ENCODE measurements at places on chromosomes 2 and 18.

DNA sequence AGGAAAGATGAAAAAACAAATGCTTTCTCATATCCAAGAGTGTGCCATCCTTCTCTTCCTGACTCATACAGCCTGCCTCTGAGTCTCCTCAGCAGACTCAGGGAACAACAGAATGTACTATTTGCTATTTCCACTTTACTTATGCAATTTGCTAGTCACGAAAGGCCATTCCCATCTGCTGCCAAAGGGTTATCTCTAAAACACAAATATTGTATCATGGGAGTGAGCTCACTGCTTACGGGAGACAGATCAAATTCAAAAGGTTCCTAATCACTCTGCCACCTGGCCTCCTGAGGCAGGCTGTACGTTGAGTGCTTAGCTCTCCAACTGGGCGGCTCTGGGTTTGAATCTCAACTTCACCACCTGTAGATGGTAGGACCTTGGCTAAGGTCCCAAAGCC lies 92.0 kb downstream of the GAREM1 start:
- no peak for DNase-seq

DNA sequence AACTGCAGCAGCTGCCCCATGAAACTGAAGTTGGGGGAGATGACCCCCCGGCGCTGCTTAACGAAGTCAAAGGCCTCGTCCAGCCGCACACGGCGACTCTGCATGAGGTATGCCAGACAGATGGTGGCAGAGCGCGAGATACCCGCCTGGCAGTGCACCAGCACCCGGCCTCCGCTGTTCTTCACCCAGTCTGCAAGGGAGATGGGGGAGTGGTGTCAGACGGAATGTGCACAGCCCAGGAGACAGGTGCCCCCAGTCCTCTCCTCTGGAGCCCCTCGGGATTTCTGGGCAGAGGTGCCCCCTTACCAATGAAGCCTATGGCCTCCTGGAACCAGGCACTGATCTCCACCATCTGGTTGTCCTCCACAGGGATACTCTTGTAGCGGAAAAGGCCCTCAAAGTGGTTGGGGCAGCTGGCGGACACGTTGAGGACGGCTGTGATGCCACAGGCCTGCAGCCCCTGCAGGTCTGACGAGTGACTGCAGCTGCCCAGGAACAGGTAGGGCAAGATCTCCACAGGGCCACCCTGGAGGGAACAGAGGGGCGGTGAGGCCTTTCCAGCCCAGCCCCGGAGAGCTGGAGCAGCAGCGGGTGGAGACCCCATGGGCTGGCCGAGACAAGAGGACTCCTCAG lies 1.3 kb downstream of the DUSP2 start:
- DNase-seq: no peak

DNA sequence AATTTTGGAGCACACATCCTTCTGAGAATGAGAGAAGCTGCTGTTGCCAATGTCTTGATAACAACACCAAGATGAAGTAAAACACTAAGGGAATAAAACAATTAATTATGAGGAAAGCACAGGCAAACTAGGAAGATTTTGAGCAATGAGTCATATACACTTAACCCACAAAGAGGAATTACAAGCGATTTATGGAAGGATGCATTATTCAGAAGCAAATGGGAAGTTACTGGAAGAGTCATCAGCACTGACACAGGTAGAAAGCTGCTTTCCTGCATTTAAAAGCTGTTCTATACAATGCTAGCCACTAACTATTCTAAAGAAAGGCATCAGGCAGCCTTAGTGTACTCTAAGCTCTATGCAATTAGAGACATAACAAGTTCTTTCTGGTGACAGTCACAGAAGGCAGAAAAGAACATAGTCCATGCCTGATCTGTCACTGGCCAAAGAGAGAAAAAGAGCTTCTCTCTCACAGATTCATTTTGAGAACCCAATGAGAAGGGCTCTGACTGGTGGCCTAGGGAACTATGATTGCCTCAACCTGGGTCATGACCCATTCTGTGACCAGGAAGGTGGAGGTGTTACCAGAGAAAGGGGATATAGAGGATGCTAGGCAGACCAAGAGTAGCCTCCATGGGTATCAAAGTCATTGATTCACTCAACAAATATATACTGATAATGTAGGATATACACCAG lies 45.4 kb downstream of the M1AP start:
- DNase-seq: no peak

- no peak for DNase-seq
Measured at GRCh38 chr18:34633368-34633767, 76.7 kb upstream of the DTNA start.

- no peak for DNase-seq
Measured at GRCh38 chr2:145807968-145808367, 1288.0 kb upstream of the ZEB2 start.

- no peak for DNase-seq
Measured at GRCh38 chr2:224532931-224533330, 52.2 kb downstream of the CUL3 start.

DNA sequence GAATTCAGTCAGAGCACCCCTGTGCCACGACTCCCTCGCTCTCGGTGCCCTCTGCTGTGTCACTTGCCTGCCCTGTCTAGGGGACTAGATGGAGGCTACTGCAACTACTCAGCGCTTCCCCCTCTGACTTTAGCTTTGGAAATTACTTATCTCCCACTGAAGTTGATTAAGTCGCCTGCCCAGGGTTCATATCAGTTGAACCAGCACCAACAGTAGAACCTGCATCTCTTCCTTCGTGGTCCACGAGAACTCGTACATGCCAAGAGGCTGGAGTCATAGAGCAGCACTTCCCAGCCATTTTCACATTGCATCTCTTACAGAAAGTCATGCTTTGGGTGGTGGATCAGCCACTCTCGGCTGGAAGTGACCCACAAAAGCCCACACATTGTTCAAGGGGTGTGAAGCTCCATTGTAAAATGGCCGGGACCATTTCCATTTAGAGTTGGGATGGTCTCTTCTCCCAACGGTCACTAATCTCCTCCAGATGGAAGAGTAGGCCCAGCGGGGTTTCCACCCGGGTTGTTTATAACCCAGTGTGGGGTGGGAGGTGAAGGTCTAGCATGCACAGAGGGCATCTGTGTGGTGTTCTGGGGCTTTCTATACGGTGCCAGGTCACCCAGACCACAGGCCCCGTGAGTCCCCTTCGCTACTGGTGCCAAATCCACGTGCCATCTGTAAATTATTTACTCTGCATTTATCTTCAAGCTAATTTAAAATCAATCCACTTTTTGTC lies 38.0 kb downstream of the STEAP3 start:
- no peak for DNase-seq

GRCh38 chr2:16012626-16013358 lies 72.4 kb downstream of the MYCN start:
- DNase-seq: no peak

- no peak for DNase-seq
Measured at GRCh38 chr2:200829258-200829655, 17.5 kb downstream of the BZW1 start.

- DNase-seq: peak; percentile 78
Measured at GRCh38 chr2:27715318-27716210, 51.9 kb downstream of the SLC4A1AP start.

DNA sequence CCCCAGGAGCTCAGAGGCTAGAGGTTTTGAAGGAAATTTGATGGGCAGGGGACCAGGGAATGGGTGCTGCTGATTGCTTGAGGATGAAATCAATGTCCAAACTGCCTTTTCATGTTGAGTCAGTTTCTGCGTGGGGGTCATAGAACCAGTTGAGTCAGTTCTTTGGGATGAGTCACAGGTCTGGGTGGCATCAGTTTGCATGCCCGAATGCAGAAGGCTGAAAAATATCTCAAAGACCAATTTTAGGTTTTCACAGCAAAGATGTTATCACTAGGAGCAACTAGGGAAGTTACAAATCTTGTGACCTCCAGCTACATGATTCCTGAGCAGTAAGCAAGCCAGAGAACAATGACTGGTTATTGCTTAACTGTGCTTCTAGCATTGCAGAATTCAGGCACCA lies 1135.1 kb upstream of the CRIM1 start:
- no peak for DNase-seq

- DNase-seq: no peak
Measured at GRCh38 chr2:60415814-60416213, 137.6 kb downstream of the BCL11A start.

DNA sequence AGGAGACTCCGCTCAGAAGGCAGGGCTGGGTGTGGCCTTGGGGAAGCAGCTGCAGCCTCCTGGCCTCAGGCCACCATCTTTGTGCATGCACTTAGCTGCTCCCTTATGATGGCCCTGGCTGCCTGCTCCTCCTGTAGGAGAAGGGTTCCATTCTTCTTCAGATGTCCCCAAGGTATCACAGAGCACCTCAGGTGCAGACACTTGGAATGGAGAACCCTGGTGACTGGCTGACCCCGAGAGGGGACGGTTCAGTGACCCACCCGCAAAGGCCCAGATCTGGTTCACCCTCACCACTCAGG lies 9.6 kb downstream of the GPAT2 start:
- DNase-seq: no peak

- DNase-seq: no peak
Measured at GRCh38 chr2:113767811-113768460, 11.5 kb upstream of the SLC35F5 start.

DNA sequence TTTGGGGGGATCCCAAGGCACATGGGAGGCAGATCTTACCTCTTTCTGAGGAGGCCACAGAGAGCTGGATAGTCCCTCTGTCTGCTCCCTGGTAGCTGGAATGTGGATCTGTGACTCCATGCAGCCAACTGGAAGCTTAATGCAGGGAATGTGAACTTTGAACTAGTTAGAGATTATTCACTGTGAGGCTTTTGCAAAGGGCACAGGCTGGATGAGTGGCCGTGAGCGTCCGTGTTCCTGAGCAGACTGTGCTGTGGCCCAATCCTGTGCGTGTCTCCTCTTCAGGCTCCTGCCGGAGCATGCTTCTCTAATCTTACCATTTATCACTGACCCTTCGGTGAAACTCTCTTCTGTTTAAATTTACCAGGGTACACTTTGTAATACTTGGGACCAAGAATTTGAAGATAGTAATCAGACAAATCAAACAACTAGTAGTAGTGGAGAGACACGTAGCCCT lies 187.6 kb downstream of the PTPRM start:
- no peak for DNase-seq

GRCh38 chr18:62729487-62730386 lies 14.4 kb downstream of the PHLPP1 start:
- no peak for DNase-seq

DNA sequence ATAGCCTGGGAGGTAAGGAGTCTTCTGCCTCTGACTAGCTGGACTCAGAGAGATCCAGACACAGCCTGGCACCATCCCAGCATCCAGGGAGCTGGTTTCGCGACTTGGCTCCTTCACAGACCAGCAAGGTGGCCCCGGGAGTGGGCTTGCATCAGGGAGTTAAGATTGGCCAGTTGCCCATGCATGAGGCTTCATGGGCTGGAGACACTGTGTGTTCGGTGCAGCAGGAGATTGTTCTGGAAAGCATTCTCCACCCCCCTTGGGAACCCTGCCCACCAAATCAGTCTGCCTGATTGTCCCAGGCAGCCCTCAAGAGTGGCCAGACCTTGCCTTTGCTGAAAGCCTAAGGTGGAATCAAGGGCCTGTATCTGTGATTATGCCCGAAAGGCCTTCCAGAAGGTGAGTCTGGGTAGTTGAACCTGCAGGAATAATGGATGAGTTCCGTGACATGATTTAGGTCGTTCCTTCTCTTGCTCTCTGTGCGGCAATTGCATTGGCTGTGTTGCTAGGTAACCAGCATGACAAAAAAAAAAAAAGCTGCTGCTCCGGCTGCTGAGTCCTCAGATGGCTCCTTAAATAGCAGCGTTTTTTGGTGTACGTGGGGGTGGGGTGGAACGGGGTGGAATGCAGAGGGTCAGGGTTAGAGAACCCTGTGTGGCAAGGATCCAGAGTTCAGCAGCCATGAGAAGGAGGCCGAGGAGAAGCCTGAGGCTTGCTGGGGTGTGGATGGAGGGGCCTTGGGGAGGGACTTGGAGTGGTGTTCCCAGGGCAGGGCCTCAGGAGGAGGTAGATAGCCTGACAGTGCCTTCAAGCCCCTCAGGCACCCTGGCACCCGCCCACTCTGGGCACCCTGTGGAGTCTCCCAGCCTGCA lies 93.0 kb upstream of the MCFD2 start:
- peak; percentile 74 for DNase-seq

GRCh38 chr2:67320861-67321587 lies 76.1 kb upstream of the ETAA1 start:
- DNase-seq: no peak

DNA sequence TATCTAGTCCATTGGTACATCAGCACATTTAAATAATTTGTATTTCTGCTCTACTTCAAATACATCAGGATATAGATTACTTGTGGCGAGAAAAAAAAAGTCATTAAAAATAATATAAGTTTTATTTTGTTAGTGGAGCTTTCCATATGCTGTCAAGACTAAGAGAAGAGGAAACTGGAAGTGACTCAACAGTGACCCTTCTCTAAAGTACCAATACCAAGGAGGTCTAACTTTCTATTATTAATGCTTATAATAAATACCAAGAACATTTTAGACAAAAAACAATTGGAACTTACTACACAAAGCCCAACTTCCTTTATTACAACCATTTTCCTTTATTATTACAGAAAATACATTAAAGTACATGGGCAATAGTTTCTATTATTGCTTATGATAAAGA lies 39.8 kb downstream of the TTR start:
- DNase-seq: no peak

- DNase-seq: peak; percentile 88
Measured at GRCh38 chr2:174778085-174778981, 14.1 kb upstream of the CHRNA1 start.

GRCh38 chr2:6913415-6914157 lies 3.6 kb upstream of the RNF144A start:
- no peak for DNase-seq

DNA sequence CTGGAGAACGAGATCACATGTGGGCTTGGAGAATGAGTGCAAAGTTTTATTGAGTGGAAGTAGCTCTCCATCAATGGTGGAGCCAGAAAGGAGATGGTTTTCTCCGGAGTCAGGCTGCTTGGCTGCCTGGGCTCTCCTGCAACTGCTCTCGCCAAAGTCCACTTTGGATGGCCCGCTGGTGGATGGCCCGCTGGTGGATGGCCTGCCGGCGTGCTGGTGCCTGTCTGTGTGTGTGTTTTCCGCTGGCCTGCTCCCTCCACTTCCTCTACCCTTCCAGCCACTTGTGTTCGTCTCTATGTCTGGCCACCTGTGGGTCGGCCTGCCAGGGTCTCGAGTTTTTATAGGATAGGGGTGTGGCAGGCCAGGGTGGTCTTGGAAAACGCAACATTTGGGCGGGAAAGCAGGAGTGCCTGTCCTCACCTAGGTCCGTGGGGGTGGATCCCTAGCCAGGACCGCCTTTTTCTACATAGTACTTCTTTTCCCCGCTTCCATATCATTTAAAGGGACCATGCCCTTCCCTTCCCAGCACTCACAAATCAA lies 1292.1 kb upstream of the PIK3C3 start:
- no peak for DNase-seq

GRCh38 chr2:3636586-3637310 lies 21.3 kb upstream of the ALLC start:
- no peak for DNase-seq
